ENCODE measurements at places on chromosomes 2 and 18.

GRCh38 chr2:239544143-239544917 lies 143.5 kb upstream of the HDAC4 start:
- no peak for DNase-seq

DNA sequence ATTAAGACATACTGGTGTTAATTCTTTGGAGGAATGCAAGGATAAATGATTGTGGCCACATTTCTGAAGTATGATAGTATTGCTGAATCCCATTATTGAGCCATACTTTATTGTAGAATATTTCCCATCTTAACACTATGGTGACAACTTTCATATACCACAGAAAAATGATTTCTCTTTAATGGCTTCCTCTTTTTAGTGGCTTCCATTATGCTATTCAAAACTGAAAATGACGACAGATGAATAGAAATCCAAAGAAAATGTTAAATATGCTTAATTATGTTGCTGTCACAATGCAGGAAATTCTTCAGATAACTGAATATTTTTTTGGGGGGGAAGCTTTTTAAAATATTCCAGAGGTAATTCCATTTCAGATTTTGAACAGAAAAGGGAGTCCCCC lies 88.9 kb upstream of the TMEM200C start:
- DNase-seq, result no peak

DNA sequence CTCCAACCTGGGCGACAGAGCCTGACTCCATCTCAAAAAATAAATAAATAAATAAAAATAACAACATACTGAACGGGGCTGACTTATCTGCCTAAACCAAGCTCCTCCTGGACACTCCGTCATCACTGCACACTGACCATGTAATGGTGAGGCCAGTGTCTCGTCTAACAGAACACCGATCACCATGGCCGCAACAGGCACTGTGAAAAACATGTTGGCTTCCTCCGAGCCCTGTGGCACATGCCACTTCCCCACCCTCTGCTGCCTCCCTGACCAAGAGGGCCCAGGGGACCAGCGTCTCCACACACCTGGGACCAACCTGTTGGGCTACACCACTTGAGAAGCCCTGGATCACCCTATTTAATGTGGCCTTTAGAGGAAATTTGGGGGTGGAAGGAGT lies 33.9 kb downstream of the ZNF516 start:
- DNase-seq, result no peak

DNA sequence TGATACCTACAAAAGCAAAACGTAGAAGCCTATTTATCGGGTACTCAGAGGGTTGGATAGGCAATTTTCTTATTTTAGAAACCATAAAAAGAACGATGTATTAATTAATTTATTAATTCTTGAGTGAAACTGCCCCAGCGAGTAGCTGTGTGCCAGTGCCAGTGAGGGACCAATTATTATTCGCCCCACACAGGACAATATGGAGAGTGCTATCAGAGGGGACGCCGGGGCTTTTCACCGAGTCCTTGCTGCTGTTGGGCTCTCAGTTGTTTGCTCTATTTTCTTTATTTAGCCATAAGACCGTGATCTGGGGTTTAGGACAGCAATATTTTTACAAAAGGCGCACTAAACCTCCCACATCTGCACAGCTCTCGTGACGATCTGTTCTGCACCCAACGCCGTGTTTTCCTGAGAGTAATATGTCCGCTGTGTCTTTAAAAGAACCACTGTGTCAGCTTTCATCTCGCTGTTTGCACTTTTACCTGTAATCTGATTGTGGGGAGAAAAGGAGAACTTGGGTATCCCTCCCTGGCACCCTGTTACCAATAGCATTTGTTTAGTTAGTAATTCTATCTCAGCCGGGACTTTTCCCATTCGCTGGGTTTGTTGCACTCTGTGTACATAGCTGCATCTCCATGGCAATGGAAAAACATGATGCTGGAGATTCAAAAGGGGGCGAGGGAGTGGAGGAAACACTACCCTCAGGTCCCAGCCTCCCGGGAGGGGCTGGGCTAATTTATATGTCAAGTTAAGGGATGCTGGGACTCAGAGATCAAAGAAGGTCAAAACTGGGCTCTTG lies 30.1 kb upstream of the ZNF516 start:
- peak; percentile 88 for DNase-seq

- DNase-seq, result no peak
These were observed 41.1 kb downstream of the DHRS9 start for GRCh38 chr2:169110419-169110818.

DNA sequence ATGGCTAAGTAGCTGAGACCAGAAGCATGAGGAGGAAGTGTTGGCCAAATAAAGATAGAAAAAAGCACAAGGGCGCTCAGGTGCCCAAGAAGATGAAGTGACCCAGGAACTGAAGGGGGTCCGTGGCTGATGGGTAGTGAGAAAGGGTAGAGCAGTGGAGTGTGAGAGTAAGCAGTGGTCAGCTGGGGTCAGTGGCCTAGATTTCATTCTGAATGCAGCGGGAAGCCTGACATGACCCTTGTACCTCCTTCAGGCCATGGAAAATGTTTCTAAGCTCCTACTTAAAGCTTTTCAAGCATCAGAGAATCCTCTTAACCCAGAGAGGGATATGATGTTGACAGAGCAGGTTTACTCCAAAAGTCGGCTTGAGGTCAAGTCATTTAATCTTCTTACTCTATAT lies 89.0 kb upstream of the UNC80 start:
- DNase-seq, result no peak

DNA sequence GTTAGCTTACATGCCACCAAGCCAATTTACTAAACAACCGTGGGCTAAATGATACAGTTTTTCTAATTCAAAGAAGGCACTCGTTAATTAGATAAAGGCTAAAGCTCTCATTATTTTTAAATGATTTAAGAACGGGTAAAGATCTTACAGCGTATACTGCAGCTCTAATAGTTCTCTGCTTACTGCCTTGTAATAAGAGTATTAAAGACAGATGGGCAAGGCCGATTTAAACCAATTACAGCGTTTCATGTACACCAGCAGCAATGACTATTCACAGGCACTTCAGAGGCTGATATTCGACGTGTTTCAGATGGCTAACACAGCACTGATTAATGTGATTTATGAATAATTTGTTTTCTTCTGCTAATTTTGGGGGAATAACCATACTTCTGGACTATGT lies 259.3 kb downstream of the ZNF407 start:
- DNase-seq, result no peak

GRCh38 chr2:171522788-171523087 lies 464 bp downstream of the CYBRD1 start:
- no peak for DNase-seq

DNA sequence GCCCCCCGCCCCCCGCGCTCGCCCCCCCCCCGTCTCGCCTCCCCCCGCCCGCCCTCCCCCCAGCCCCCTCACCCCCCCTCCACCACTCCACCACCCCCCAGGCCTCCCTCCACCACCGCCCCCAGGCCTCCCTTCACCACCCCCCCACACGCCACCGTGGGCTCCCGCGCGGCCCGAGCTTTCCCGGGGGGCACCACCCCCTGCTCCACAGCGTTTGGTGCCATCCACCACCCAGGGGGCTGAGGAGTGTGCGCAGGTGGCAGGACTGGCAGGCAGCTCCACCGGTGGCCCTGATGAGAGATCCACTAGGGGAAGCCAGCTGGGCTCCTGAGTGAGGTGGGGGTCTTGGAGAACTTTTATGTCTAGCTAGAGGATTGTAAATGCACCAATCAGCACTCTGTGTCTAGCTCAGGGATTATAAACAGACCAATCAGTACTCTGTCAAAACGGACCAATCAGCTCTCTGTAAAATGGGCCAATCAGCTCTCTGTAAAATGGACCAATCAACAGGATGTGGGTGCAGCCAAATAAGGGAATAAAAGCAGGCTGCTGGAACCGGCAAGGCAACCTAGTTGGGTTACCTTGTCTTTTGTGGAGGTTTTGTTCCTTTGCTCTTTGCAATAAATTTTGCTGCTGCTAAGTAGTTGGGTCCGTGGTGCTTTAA lies 43.0 kb upstream of the ITSN2 start:
- DNase-seq, result no peak

DNA sequence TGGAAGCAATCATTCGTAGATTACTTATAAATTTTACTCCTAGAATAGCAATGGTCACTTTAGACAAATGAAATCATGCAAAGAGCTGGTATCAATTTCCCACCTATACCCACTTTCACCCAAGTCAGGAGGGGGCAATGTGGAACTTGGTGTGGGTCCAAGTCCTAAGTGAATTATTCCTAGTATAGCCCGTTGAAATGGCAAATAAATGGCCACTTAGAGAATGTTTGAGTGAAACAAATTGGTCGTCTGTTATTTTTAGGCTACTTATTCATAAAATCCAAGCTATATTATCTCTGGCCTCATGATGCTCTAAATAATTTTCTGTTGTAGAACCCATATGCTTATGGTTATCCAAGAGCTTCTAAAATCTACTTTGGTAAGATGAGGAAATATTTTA lies 98.1 kb downstream of the MYO3B start:
- DNase-seq, result no peak

GRCh38 chr18:77044866-77045664 lies 87.5 kb downstream of the MBP start:
- no peak for DNase-seq

DNA sequence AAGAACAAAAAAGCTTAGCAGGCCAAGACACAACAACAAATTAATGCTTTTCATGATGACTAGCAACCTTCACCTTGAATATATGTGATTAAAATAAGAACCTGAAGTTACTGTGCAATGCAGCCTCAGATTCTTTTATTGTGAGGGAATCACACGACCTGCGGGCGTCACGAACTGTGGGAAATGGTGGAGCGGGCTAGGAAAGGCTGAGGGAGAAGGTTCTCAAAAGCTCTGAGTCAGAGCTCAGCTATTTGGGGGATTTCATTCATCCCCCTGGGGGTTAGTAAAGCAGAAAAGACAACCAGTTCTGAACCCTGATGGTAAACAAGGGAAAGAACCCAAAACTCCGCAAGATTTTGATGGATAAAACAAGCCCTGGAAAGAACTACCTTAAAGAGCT lies 89.3 kb upstream of the NCKAP5 start:
- DNase-seq, result peak; percentile 72

DNA sequence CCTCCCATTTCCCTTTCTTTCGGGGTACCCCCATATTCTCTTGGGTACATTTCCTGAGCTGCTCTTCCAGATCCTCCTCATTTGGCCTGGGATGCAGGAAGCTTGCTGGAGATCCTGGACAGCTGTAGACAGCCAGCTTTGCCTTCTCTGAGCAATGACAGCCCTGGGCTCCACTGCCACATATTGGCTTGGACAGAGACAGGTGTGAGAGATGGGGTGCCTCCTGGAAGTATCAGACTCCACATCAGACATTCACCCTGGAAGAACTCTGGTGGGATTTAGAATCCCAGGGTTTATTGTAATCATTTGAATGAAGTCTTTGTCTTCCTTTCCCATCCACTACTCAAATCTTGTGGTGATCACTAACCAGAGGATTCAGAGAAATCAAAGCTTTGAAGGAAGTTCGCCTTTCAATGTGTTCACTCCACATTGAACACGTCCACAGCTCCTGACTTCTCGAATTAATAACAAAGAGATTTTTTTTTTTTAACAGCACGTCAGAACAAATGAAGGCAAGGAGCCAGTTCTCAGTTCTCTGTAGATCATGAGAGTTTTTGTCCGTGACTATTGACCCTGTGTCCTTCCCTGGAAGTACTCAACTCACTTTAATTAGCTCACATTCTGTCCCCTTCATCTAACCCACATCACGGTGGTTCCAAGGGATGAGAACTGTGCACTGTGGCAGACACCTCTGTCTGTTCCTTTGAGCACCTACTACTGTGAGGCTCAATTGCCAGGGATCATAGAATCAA lies 377.6 kb upstream of the TRIB2 start:
- DNase-seq, result no peak

GRCh38 chr18:76993573-76993972 lies 139.0 kb downstream of the MBP start:
- DNase-seq, result no peak

DNA sequence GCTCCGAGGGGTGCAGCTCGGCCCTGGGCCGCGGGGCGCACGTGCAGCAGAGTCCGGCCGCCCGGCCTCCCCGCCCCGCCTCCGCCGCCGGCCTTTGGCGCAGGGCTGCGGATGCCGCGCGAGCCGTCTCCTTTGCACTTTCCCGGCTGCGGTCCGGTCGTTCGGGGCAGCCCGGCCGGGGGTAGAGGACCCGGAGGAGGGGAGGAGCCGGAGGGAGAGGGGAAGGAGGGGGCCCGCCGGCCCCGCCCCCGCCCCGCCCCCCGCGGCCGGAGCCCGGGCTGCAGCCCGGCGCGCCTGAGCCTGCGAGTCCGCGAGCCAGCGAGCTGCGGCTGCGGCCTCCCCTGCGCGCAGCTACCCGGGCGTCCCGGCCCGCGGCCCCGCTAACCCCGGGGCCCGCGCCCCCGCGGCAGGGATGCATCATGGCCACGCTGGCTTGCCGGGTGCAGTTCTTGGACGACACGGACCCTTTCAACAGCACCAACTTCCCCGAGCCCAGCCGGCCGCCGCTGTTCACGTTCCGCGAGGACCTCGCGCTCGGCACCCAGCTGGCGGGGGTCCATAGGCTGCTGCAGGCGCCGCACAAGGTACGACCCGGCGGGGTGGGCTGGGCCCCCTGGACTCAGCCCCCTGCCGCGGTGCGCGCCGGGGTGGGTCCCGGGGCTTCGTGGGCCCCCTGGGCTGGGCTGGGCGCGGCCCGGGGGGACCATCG lies at the start of gene FHOD3:
TSS of gene FHOD3 (plus strand) at position 297 of the 709 bp plus-strand sequence. CDS start at position 420, 123 bp downstream.
- DNase-seq, result peak; percentile 72

DNA sequence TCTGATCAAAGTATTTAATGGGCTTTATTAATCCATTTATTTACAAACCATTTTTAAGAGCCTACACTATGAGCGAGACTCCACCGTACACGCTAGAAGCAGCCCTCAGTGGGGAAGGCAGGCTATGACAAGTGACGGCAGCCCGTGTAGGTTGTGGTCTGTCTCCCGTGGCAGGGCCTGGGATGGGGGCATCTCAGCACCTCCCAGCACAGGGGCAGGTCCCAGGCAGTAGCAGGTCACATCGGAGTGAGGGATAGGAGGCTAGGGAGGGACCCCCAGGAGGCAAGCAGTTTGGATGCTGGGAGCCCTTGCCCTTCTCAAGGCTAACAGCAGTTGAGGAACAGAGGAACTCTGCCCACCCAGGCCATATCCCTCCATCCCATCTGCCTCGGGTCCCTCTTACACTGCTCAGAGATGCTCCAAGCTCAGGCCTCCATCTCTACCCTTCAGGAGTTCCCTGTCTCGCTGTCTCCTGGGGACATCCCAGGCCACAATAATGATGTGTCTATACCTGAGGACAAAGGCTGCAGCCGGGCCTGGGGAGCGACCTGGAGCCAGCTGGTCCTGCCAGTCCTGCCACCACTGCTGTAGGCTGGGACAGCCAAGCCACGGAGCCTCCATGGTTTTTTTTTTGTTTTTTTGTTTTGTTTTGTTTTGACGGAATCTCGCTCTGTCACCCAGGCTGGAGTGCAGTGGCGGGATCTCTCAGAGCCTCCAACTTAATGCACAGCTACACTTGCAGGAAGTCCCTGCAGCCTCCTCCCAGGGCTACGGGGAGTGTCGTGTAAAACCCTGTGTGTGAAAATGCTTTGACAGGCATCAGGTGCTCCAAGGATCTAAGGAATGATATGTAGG lies 92.0 kb downstream of the NDUFA10 start:
- no peak for DNase-seq

- DNase-seq, result no peak
These were observed 225.8 kb downstream of the SEPTIN10 start for GRCh38 chr2:109387778-109388469.

DNA sequence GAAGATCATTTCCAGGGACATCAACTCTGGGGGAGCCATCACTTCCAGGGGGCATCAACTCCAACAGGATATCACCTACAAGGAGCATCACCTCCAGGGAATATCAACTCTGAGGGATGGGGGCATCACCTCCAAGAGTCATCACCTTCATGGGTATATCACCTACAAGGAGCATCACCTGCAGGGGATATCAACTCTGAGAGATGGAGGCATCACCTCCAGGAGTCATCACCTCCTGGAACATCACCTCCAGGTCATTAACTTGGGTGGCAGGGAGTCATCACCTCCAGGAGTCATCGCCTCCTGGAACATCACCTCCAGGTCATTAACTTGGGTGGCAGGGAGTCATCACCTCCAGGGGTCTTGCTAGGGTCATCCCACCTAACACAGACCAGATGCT lies 167.6 kb downstream of the NDUFA10 start:
- DNase-seq, result no peak
